ENCODE measurements at places on chromosomes 4 and X. TPM values are rescaled to one million over a fixed set of nuclear protein-coding genes. Genes with fewer than 3 reads are reported as not detected.

Gene ASB9
- total RNA-seq: 2.9 TPM

Gene FBXW7
- total RNA-seq: 22.7 TPM

DNA sequence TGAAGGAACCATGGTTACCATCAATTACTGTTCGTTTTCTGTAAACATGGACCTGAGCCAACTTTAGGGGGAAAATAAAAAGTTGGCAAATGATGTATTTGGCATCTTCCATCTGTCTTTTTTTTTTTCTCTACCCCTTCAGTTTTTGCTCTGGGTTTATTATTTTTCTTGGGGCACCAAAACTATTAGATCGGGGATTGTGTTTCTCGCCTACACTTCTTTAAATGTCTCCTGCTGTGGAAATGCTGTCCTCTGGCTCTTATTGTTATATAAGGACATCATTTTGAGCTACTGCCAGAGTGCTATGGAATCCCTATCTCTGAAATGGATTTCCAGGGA is 234.0 kb upstream of the SLIT2 start:
- no peak for DNase-seq

Gene GC
- not detected for total RNA-seq

Gene DUX4
- total RNA-seq: not detected

- DNase-seq: no peak
These were observed 8.4 kb downstream of the RPL39 start for GRCh38 chrX:119783026-119783425.

All from H7 (cell line).